Body of pancreas (tissue), 4 donors: ENCODE measurements at places on chromosomes 4 and X.

DNA sequence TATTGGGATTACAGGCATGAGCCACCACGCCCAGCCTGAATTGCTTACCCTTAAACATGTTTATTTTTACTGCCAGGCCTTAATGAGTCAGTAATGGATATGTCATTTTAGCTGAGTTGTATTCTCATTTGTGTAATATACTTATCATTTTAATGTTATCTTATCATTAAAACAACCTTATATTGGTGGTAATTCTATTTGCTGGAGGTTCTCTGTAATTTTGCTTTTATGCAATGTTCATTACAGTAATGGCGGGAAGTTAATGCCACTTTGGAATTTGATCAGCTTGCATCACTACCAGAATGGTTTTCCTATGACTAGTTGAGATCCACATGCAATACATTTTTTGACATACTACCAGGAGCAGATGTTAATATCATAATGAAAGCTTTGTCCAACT is 6.3 kb upstream of the PGAM4 start:
- no peak for DNase-seq

- DNase-seq, result no peak
Measured at GRCh38 chr4:138310991-138311390, 68.8 kb upstream of the SLC7A11 start.

DNA sequence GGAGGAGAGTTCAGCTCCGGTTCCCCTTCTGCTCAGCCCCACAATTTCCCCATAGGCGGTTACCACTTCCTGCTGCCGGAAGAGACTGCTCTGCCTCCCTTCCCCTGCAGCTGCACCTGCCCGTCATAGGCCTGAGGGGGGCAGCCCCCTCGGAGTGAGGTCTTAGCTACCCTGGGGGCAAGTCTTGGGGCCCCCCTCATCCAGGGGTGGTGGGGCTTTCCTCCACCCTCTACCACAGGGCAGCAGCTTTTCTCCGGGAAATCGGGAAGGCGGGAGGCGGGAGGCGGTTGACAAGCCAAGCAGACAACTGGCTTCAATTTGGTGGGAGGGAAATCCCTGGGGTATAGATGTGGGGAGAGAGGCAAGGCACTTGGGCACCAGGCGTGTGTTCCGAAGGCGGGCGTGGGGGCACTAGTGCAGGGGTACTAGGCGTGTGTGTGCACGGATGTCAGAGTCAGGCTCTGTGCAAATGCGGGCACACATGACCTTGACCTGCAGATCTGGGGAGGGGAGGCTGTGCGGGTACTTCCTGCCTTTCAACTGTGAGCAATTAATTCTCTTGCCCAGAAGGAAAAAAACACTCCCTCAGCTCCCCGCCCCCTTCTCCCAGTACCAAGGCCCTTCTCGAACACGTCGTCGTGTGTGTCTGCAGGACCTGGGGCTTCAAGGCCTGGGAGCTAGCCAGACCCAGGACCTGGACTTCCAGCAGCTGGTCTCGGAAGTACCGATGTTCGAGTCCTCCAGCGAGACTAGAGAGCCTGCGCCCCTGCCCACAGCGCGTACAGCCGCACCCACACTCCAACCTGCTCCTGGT is 1.0 kb upstream of the ARHGAP4 start:
- peak; percentile 62 for DNase-seq

- DNase-seq, result no peak
Measured at GRCh38 chrX:154084449-154085300, 12.8 kb downstream of the MECP2 start.

GRCh38 chr4:75009138-75009537 is 76.2 kb downstream of the PARM1 start:
- no peak for DNase-seq

DNA sequence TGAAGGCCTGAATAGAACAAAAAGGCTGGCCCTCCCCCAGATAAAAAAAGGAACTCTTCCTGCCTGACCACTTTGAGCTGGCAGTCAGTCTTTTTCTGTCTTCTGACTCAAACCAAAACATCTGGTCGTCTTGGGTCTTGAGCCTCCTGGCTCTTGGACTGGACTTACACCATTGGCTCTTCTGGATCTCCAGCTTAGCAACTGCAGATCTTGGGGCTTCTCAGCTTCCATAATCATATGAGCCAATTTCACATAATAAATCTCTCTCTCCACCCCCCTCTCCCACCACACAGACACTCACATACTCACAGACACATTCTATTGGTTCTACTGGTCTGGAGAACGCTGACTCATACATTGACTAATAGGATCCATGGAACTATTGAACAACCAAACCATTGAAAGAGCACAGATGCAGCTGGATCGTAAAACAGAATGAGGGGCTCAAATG is 15.6 kb upstream of the CWH43 start:
- DNase-seq, result no peak

- no peak for DNase-seq
Measured at GRCh38 chr4:179563741-179564140, 2121.5 kb upstream of the AGA start.

DNA sequence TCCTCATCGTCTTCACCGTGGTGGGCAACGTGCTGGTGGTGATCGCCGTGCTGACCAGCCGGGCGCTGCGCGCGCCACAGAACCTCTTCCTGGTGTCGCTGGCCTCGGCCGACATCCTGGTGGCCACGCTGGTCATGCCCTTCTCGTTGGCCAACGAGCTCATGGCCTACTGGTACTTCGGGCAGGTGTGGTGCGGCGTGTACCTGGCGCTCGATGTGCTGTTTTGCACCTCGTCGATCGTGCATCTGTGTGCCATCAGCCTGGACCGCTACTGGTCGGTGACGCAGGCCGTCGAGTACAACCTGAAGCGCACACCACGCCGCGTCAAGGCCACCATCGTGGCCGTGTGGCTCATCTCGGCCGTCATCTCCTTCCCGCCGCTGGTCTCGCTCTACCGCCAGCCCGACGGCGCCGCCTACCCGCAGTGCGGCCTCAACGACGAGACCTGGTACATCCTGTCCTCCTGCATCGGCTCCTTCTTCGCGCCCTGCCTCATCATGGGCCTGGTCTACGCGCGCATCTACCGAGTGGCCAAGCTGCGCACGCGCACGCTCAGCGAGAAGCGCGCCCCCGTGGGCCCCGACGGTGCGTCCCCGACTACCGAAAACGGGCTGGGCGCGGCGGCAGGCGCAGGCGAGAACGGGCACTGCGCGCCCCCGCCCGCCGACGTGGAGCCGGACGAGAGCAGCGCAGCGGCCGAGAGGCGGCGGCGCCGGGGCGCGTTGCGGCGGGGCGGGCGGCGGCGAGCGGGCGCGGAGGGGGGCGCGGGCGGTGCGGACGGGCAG is 792 bp downstream of the ADRA2C start:
- no peak for DNase-seq

DNA sequence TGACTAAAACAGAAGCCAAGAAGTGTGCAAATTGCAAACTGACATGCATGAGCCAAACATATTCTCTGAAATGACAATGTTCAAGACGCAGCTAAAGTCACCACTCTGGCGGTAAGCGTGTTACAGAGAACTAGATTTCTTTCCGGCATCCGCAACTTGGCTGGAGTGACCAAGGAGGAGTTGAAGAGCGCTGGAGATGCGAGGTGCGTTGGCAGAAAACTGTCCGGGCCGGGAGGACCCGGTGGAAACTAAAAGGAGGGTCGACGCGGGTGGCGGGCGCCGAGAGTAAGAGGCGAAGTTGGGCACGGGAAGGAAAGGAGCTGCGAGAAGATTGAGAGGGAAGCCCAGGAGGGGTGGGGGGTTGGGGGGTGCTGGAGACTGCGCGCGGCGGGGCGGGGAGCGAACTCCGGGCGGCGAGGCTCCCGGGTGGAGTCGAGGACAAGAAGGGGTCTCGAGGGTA is 807 bp downstream of the SEL1L3 start:
- DNase-seq, result peak; percentile 22

- DNase-seq, result no peak
Measured at GRCh38 chrX:12138361-12139313, at the start of gene FRMPD4. Gene FRMPD4, plus strand, starts transcription at chrX:12138473. Its CDS starts 499 bp downstream, at chrX:12138972.

DNA sequence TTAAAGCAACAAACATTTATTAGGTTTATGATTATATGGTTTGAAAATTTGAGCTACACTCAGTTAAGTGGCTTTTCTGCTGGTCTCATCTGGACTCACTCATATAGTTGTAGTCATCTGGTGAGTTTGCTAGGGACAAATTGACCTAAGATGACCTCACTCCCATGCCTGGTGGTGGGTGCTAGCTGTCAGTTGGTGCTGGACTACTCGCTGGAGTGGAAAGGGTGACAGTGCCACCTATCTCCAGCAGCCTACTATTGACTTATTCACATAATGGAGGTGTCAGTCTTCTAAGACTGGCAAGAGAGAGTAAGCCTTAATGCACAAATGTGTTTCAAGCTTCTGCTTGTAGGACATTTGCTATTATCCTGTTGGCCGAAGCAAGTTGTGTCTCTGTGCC is 88.2 kb downstream of the TASL start:
- DNase-seq, result no peak

GRCh38 chrX:12463873-12464272 is 325.6 kb downstream of the FRMPD4 start:
- no peak for DNase-seq

GRCh38 chr4:89739311-89739988 is 97.5 kb downstream of the SNCA start:
- no peak for DNase-seq
